ENCODE measurements at places on chromosomes 1 and 21.

GRCh38 chr1:229440851-229441537, 7.1 kb upstream of the ACTA1 start:
- peak; percentile 78 for DNase-seq

DNA sequence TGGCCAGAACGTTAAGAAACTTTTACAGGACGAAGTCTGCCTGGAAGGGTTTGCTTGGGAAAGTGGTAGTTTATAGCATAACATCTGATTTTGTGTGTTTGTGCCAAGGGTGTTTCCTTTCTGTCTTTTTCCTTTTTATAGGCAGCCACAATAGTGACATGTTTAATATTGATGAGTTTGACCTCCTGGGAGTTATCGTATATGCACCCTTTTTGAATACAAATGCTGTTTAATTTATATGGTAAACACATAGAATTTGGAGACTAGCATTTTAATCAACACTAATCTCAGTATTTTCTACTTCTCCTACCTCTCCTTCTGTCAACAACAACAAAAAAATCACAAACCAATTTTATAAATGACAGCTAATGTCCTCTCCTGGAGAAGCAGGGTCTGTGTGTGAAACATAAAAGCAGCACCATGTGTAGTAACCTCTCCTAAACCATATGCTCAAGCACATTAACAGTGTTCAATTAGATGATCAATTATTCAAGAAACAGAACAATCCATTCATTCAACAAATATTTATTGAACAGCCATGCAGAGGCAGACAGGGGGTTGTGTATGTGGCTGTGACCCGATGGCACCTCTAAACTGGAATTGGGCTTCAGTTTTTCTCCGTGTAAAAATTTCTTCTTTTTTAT, 604 bp upstream of the FMN2 start:
- DNase-seq, result no peak

DNA sequence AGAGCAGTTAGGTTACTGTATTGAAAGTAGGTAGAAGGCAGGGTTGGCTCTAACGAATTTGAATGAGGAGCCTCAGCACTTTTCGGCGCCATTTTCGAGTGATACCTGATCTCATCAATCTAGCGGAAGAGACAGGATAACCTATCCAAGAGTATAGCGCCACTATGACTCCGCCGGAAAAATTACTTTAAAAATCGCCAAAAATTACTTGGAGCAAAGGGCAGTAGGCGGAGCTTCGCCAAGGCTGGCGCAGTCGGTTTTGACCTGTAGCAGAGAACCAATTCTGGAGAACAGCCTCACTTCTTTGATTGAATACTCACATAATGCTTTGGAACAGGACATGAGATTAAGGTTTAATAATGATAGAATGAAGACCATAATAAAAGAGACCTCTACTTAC, 25.6 kb downstream of the EFCAB7 start:
- no peak for DNase-seq

DNA sequence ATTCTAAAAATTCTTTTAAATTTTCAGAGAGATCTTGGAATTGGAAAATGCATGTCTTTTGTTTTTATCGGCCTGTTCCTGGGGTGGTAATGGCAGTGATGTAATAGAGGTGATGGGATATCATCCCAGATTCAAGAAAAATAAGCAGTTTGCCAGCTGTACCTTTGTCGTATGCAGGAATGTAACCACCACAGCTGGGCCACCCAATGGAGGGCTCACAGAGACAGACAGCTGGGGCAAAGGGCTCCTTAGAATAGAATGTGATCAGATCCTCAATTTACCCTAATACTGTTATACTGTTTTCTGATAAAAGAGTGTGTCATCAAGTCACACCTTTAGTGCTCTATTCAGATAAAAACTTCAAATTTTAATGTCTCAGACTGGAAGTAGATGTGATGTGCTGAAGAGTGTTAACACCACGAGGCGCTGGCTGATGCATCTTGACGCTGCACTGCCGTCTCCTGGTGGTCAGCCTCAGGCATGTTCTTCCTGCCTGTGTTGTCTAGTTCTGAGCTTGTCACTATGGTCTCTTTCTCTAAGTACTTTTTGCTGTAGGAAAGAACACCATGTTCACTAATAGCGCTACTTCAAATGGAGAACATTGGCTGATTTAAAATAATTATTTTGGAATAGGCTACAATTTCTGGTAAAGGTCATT, 78.8 kb downstream of the C1orf21 start:
- DNase-seq, result no peak

GRCh38 chr1:208098773-208099172, 145.4 kb downstream of the PLXNA2 start:
- DNase-seq, result no peak
